Stimulated activated CD4-positive, alpha-beta T cell treated with anti-CD3 and anti-CD28 coated beads, Interleukin-15, amount 100 ng/mL, for 1 hour (primary cell): ENCODE measurements at places on chromosomes 7 and 10.
A peak's percentile ranks its signal among the peaks of the same experiment; 100 is the strongest.

DNA sequence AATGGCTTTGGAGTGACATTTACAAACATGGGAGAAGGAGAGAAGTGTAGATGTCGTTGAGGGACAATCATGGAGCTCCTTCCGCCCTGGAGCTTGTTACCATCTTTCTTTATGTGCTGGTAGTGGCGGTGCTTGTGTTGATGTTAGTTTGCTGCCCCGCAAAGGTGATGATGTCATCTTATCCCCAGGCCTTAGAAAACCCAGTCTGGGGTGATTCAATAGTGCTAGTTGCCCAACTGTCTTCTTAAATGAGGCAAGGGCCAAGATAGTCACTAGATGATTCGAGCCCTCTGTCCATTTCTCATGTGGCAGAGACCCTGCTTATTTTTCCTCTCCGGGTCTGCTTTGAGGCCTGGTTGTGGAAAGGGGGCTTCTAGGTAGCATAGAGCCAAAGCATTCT, 277.4 kb downstream of the CCSER2 start:
- DNase-seq = no peak

GRCh38 chr10:75544993-75545706, 113.7 kb downstream of the LRMDA start:
- no peak for DNase-seq

DNA sequence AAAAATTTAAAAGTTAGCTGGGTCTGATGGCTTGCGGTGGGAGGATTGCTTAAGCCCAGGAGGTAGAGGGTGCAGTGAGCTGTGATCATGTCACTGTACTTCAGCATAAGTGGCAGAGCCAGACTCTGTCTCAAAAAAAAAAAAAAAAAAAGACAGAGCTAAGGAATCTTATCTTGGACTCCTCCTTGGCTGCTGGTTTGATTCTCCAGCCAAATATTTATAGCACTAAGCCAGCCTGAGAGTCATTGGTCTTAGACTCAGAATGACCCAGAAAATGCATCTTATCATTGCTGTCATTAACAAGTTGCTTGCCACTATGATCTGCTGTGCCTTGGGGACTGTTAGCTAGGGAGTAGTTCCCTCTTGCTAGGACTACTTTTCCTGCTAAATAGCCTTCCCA, 164.7 kb downstream of the GNAT3 start:
- DNase-seq = no peak

DNA sequence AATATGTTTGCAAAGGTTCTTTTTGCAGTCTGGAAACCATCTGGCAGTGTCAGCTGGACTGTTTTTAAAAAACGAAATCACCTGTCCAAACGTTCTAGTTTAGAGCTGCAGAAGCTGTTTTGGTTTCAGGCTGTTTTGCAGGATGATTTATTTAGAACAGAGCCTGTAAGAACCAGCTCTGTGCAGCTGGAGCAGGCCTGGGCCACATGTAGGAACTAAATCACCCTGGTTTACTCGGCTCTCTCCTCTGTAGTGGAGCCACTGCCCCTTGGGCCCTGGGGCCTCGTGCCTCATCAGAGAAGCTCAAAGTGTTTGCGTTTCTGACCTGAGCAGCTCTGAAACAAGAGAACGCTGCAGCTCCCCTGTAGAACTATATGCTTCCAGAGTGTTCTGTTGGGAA, 142.5 kb downstream of the ACTR3B start:
- no peak for DNase-seq

DNA sequence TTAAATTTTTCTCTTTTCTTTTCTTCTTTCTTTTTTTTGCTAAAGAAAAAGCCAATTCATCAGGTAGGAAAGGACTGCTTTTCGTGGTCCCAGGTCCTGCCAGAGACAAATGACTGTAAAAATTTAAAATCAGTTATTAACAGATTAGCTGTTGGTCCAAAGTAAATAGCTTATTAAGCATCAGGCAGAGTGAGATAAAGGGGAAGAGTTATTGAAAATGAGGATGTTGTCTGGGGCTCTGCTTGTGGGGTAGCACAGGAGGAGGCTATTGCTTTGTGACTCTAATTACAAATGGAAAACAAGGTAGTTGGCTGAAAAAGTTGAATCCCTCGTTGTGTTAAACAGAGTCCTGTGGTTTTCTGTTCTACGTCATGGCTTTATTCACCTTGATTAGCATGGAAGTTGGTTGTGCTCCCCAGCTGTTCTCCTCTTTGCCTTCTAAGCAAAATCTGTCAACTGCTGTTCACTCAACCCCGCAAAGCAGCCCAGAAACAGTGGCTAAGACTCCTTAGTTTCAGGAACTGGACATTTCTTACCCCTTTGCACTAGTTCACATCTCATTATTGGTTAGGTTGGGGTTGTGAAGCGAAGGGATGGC, 128.9 kb downstream of the SNX10 start:
- DNase-seq = no peak

GRCh38 chr7:153301936-153302335, 542.4 kb downstream of the ACTR3B start:
- no peak for DNase-seq

DNA sequence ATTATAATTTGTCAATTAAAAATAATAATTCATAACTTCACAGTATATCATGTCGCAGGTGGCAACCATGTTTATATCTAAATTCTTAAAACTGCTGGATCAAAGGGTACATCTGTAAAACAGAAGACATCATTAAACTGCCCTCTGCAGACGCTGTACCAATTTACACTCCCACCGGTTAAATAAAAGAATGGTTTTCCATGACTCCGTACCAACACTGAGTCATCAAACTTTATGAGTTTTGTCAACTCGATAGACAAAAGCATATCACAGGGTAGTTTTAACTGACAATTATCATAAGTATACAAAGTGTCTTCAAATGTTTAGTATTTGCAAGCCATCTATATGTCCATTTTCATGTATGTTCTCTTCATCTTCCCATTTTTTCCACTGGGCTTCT, 5.7 kb upstream of the GSTK1 start:
- no peak for DNase-seq

- peak; percentile 10 for DNase-seq
Measured at GRCh38 chr7:72493850-72494661, 81.9 kb upstream of the CALN1 start.

DNA sequence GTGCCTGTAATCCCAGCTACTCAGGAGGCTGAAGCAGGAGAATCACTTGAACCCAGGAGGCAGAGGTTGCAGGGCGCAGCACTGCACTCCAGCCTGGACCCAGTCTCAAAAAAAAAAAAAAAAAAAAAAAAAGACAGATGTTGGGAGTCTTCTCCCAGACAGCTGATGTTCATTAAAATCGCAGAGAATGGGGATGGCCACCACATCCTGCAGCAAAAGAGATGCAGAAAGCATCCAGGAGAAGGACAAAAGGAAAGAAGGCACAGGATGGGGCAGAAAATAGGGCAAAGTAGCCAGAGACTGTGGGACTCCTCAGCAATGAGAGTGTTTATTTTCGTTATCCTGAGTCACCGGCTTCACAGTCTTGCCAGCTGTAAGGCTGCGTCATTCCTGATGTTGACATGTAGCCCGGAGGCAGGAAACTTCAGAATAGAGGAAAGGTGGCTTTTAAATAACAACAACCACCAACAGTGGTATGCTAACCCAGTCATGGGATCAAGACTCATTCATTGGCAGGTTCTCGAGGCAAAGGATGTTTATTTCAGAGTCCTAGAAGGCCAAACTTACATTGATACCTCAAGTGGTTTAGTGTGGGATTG, 149.5 kb upstream of the SVIL start:
- no peak for DNase-seq
